ENCODE measurements at places on chromosomes 11 and 22.

DNA sequence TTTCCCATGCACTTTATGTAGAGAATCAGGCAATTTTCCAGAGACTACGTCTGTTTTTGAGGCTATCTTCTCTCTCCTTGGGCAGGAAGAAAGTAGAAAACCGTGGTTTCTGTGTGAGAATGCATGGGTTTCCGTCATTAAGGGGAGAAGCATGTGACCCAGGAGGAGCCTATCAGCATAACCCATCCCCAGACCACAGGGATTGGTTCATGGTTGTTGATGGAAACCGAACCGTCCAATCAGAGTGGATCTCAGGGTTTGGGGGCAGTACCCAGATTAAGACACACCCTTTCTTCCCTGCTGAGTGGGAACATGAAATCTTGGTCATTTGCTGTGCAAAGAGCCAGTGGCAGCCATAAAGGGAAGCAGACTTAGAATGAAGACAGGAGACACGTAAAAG lies 517.8 kb downstream of the MN1 start:
- DNase-seq = no peak

- no peak for DNase-seq
These were observed 816 bp upstream of the PHRF1 start for GRCh38 chr11:575313-575995.

DNA sequence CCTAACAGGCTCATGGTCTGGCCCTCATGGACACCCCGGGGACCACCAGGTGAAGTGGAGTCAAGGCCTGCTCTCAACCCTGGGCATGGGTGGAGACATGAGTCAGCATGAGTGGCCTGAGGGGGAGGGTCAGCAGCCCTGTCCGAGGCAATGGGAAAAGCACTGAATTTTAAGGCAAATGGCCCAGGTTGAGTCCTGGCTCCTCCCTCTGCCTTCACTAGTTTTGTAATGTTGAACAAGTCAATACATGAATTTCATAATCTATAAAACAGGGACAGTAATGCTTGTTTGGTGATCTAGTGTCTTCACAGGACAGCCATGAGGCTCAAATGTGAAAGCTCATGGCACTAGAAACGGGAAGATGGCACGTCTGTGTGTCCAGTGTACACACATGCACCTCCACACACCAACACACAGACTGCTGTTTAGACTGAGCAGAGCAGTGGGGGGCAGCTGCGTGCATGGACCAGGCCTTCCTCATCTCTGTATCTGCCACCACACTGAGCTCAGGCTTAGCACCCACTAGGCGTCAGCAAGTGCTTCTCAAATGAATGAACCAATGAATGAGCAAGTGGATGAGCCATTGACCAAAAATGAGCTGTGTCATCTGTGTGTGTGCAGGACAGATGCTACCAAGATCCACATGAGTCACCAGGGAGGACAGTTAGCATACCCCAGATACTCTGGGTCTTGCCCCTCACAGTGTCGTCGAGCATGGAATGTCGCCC lies 63.4 kb downstream of the NRXN2 start:
- DNase-seq = no peak

DNA sequence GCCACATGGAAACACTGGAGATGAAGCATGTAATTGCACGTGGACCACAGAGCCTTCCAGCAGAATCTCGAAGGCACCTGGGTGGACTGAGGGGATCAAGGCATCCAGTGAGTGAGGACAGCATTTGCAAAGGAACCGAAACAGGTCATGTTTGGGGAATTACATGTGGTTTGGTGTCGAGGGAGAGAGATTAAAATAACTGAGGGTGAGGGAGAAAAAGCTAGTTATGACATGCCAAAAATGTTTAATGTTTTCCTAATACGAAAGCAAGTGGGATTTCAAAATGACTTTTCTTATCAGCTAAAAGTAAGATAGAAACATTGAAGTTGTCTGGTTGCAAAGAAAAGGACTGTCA lies 157.1 kb downstream of the BLID start:
- no peak for DNase-seq

- DNase-seq = no peak
These were observed 68.9 kb downstream of the CYB5R2 start for GRCh38 chr11:7604331-7604955.

DNA sequence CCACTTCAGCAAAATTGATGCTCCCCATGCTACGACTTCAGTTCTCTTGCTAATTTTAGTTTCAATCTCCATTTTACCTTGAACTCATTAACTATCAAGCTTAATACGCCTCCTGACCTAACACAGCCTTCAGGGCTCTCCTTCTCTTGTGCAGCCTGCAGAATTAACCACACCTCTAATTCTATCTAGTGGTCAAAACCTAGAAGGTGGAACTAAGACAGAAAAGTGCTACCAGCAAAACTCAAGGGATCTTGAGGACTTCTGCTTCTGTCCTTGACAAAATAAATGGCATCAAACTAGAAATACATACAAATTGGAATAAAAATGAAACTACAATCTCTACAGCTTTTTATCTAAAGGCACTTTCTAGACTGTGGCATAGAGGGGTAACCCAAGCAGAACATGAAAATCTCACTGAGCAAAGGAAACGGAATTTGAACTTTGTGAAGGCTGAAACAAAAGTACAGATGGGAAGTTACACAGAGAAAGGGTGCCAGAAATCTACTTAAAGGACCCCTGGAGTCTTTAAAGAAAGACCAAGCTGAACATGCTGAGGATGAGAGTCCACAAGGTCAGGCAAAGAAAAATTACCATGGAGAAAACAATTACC lies 10.7 kb downstream of the CWF19L2 start:
- DNase-seq = no peak

- no peak for DNase-seq
These were observed 144.9 kb downstream of the SOX6 start for GRCh38 chr11:16211407-16211806.
